ENCODE measurements at places on chromosomes 11 and 22.

- DNase-seq = no peak
Observed at GRCh38 chr22:29029202-29030000, 32.2 kb downstream of the C22orf31 start.

GRCh38 chr11:121070951-121071845, 29.8 kb upstream of the TECTA start:
- DNase-seq = no peak

DNA sequence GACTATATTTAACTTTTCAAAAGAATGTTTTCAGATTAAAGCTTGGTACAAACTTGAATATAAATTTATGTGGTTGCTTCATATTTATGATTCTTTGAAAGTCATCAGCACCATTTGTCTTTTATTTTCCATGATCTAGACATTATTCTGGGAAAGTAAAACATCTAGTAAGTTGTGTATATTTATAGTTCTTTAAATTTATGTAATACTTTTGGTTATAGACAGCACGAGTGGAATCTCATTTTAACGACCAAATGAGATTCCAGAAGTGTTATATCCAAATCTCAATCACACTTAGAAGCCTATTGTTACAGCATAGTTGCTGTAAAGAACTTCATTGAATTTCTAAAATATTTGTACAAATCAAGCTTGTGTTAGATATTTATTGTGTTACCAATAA, 212.3 kb downstream of the DDX10 start:
- DNase-seq = no peak

DNA sequence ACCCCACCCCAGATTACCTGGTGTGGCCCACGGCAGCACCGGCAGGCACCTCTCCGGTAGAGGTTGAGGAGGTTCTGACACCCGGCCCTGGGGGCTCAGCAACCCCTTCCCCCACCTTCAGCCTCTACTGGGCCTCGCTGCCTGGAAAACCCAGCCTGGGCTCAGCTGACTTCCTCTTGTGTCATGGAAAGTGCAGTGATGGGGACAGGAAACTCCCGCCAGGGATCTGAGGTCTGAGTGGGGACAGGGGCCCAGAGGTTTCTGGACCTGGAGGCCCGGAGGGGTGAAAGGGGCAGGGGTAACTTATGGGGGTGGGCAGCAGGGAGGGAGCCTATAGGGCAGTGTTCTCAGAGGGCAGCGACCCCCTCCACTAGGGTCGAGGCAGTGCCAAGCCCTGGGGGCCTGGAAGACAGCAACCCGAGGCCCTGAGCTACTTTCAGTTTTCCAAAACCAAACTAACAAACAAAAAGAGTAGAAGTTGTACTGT, 10.0 kb upstream of the CD5 start:
- no peak for DNase-seq

DNA sequence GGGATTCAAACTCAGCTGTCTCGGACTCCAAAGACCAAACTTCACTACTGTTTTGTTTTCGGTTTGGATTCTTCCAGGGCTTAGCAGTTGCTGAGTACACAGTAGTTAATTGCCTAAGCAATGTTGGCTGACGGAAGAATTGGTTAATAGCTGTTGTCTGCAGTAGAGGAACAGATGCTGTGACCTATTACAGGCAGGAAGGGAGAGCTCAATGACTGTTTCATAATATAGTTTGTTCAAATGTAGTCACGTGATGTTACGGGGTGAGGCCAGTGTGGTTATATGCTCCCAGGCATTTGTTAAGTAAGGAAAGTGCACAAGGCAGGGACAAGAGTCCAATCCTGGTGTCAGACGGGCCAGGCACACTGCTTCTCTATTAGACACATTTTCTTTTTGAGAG, 222.6 kb upstream of the CCDC90B start:
- DNase-seq = no peak

GRCh38 chr22:41940832-41941765, 5.9 kb downstream of the CENPM start:
- peak; percentile 86 for DNase-seq

DNA sequence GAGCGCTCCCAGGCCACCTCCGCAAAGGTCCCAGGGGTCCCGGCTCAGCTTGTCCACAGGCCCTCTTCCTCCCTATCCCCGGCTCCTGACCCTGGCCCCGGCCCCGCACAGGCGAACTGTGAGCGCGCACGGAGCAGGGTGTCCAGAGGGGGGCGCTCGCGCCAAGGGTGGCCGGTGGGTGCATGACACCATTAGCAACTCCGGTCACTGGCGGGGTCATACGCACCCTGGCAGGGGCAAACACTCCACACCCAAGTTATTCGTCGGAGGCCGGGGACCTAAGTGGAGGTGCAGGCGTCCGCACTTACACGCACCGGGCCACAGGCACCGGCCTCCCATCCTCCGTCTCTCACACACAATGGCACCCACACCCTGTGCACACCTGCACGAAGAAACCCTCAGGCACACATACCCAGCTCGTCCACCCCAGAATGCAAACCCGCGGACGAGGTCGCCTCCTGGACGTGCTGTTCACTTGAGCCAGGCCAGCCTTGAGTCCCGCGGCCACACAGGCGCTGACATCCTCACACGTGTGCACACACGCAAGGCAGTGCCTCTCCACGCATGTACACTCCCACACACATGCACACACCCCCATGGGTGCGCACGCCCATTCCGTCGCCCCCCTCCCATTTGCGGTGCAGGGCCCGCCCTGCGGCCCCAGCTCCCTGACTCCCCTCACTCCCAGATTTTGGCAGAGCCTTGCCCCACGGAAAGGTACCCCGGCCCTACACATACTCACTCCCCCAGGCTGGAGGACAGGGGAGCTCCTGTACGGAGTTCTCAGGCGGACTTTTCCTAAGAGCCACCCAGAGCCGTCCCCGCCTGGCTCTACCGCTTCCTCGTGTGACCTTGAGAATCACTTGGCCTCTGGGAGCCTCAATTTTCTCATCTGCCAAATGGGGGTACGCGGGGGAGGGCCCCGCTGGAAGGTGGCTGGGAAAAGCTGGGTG, at the start of gene RASGRP2:
Gene RASGRP2, minus strand, starts transcription at position 552 of the 953 bp plus-strand sequence. CDS start 1,276 bp downstream, outside the sequence.
- peak; percentile 37 for DNase-seq

GRCh38 chr11:103484545-103484944, 375.3 kb downstream of the DYNC2H1 start:
- no peak for DNase-seq

GRCh38 chr11:2691355-2691761, 8.4 kb downstream of the KCNQ1OT1 start:
- no peak for DNase-seq

DNA sequence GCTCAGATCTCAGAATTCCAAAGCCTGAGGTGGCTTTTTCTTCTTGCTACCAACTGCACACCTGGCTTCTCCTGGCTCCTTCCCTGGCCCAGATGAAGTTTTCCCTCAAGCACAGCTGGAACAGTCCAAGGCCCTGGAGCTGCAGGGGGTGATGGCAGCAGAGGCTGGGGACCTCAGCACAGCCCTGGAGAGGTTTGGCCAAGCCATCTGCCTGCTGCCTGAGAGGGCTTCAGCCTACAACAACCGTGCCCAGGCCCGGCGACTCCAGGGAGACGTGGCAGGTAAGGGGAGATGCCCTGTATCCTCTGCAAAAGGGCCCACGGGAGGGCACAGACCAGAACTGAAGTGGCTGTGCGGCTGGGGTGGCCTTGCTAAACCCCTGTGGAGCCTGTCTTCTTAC, 1.2 kb downstream of the TTC36 start:
- DNase-seq = no peak

GRCh38 chr22:38966942-38967341, 9.5 kb downstream of the APOBEC3A start:
- no peak for DNase-seq

GRCh38 chr11:118606844-118607228, 579 bp upstream of the PHLDB1 start:
- no peak for DNase-seq

DNA sequence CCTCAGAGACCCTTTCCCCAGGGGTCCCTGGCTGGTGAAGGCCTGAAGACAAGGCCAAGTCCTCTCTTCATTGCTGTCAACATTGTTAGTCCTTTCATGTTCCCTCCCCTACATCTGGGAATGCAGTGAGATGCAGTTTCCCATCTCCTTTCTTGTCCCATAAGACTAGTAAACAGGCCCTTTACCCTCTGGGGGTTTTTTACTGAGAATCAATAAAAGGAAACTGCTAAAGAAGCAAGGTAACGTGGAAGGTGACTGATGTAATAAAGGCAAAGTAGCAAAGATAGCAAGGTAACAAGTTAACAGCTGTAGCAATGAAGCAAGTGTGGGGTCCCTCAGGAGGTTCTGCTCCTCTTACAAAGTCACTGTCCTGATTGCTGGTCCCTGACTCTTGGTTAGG, 37.3 kb downstream of the TEAD1 start:
- no peak for DNase-seq

GRCh38 chr11:82899957-82900276, 313 bp downstream of the PRCP start:
- DNase-seq = no peak

GRCh38 chr11:32891657-32892354, 805 bp upstream of the QSER1 start:
- DNase-seq = peak; percentile 23

DNA sequence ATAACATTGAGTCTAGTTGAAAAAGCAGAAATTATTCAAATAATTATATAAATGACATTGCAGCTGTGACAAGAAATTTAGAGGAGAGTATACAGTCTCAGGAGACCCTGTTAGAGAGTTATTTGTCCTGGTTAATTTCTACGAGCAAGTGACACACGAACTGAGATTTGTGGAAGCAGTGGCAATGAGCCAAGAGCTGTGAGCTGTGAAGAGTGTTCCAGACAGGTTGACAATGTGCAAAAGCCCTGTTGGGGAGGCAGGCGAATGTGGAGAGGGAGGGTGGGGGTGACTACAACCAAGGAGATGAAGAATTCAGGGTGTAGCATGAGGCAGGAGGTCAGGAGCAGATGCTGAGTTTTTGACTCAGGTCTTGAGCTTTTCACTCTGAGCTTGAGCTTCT, 620.2 kb upstream of the TENM4 start:
- DNase-seq = no peak

DNA sequence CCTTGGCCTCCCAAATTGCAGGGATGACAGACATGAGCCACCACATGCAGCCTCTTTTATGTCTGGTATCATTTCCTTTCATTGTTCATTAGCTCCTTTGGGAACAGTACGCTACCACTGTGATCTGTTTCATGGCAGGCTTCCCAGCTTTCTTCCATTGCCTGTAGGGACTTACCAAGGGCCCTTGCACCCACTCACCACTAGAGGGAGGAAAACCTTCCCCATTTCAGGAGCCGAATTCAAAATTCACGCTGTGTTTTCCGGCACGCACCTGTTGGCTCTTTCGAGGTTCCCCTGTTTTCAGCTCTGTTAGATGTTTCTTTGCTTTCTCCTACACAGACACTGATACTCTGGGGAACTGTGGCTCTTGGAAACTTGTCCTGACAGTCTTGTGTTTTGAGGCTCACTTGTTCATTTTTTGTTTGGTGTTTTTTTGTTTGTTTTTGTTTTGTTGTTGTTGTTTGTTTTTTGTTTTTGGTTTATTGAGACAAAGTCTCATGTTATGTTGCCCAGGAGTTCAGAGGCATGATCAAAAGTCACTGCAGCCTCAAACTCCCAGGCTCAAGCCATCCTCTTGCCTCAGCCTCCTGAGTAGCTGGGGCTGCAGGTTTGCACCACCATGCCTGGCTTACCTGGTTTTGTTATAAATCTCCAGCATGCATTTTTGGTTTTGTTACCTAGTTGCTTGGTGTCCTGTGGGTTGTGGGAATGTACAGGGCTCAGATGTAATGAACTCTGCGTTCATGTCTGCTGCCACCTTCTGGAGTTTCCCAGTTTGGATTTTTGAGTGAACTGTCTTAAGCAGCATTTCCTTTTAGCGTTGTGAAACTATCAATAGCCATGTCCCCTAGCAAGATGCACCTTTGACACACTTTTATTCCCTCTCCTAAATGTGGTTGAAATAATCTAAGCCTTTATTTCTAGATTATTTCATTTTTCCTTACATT, 2.3 kb downstream of the KRTAP5-11 start:
- peak; percentile 67 for DNase-seq

- peak; percentile 66 for DNase-seq
Observed at GRCh38 chr22:31272522-31273446, 19.5 kb downstream of the PIK3IP1 start.

GRCh38 chr11:37282367-37282766, 684.3 kb upstream of the RAG2 start:
- DNase-seq = no peak

GRCh38 chr11:359181-359714, 10.1 kb upstream of the B4GALNT4 start:
- DNase-seq = no peak

GRCh38 chr11:39542460-39542859, 1917.0 kb downstream of the LRRC4C start:
- no peak for DNase-seq

DNA sequence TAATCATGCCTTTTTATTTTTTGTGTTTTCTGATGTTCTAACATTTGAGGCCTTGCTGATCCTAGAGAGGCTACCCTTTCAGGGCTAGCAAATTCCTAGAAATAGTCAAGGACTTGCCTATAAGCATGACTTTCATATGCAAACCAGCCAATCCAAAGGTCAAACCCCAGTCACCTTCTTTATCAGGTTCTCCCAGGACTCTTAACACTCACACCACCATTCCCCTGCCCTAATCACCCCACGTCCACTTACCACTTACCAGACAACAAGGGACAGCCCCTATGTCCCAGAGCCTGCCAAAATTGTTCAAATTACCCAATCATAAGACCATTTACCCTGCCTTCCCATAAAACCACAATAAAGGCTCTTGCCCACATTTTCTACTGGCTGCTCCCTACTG, 1339.8 kb downstream of the LRRC4C start:
- DNase-seq = no peak

- peak; percentile 81 for DNase-seq
Observed at GRCh38 chr11:108511851-108512474, 13.8 kb upstream of the POGLUT3 start.

DNA sequence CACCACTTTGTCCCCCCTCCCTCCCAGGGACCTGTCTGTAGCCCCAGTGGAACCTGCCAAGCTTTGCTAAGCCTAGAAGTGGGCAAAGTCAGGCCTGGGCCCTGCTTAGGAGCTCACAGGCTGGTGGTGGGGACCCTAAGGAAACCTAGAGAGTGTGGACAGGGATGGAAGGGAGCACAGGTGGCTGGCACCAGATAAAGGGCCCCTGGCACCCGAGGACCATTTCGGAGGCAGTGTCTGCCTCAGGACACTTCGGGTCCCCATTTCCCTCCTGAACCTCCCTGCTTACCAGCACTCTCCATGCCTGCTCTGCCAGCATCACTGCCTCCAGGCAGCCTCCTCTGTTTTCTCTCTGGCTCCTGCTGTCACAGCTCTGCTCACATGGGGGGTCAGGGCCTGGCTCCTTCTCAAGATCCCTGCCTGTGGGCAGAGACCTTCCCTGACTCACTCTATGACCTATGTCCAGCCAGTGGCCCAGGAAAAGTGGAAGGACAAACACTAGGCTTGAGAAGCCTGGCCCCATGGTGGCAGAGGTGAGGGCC, 13.6 kb upstream of the OMP start:
- DNase-seq = no peak
